NCI-H187 treated with DMSO at 0.1 percent for 48 hours (cell line): ENCODE measurements at places on chromosomes 3 and 15.

DNA sequence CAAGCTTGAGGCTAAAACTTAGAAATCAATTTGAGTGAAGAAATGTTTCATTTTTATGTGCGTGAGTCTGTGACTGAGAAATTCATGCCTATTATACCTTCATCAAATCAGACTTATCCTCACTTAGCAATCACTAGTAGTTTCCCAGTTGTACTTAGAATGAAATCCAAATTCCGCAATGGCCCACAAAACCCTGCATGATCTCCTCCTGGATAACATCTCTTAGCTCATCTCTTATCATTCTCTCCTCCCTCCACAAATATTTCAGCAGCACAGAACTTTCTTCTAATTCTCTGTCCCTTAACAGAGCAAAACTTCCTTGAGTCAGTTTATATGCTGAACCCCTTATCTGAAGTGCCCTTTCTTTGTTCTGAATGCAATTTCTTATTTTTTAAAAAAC lies 198.8 kb upstream of the TGFBR2 start:
- DNase-seq = no peak

DNA sequence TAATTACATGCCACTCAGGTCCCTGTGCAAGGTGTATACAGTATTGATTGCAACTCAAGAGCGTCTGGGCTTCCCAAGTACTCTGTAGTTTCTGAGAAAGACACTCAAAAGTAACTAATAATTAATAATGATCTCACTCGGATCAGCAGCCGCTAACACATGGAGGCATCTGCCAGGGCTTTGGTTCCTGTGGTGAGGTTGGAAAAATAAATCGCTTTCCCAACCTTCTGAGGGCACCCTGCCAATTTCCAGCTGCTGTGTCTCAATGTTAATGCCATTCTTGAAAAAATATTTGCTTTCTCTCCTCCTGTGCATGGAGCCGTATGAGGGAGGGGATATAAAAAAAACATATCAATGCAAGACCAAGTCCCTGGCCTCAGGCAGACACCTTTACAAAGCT lies 116.5 kb upstream of the SLC2A2 start:
- no peak for DNase-seq

DNA sequence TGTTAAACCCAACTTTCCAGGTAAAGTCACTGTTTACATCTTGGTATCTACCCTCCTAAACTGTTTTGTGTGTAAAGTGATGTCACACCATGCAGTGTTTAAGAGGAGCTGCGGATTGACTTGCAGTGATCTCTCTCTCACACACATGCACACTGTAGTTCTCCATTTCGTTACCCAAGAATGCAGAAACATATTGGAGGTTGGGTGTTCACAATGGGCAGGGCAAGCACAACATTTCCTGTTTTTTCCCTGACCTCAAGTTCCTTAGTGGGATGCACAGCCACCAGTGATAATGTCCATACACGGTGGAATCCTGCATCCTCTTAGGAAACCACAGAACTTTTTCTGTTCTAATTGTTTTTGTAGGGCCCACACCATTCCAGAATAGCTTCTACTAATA lies 85.3 kb upstream of the CFAP20DC start:
- no peak for DNase-seq

DNA sequence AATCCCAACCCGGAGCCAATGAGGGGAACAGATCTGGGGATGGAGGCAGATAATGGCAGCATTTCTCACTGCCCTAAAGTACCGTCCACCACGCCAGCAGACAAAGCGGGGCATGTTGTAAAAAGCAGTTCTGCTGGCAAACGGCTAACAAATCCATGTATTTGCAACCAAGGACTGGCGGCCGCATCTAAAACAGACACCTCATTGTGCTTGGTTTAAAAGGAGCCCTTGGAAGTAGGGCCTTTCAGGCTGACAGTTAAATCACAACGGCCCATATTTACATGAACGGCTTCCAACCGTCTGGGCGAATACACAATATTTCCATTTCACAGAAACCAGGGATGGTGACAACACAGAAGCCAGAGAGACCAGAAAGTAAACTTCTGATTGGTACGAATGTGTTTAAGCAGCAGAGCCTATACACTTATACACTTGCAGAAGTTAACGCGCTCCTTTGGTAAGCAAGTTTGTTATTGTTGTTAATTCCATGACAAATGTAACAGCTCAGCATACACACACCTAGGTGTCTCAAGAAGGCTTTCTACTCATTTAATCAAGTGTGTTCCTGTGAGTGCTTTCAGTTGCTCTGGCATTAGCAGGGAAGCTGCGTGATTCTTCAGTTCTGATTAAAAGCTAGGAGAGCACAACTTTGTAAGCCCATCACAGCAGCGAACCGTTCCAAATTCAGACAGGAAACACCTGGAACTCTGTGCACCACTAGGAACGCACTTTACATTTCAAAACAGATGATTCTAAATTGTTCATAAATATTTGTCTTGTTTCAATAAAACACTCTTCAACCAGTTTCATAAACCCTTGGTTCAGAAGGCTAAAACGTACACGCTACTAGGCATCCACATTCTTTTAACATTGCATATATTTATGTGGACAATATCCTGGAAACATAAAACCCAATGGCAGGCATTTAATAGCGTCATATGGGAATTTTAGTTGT lies 112.9 kb downstream of the PDZRN3 start:
- no peak for DNase-seq

- DNase-seq = no peak
Measured at GRCh38 chr3:30201715-30202114, 404.7 kb upstream of the TGFBR2 start.

DNA sequence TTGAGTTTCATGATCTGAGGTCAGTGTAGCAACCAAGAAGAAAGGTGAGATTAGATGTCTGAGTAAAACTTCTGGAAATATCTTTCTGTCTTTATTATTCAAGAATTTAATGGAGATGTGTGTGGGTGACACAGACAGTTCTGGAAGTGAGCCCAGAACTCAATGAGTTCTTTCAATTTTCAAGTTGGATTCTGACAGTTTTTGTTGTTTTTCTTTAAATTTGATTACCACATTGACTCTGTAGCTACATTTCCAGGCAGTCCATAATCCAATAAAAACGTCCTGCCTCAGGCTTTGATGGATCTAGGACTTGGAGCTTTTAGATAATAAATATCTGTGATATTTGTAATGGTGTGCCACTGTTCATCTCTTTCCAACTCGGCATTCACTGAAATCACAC lies 3.9 kb upstream of the PARP14 start:
- no peak for DNase-seq

DNA sequence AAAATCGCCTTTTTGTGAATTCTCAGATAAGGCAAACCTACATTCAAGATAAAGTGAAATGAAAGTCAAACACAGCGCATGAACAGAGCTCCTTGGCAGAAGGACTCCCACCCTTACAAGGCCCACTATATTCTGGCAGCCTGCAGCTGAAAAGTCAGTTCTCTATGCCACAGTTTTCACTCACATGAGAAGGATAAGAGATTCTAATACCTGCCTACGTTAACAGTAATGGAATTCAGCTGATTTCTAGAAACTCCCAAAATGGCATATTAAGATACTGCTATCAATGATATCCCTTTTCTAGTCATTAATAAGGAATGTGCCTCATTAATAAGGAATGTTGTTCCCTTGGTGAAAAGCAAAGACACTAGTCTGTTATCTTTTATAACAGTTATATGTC lies 27.0 kb downstream of the SLC30A4 start:
- no peak for DNase-seq

- no peak for DNase-seq
Measured at GRCh38 chr3:134883697-134884385, 88.8 kb downstream of the EPHB1 start.

GRCh38 chr15:34043391-34043790 lies 4.4 kb upstream of the AVEN start:
- no peak for DNase-seq

GRCh38 chr3:182596676-182597410 lies 196.5 kb upstream of the ATP11B start:
- peak; percentile 85 for DNase-seq
